ENCODE measurements at places on chromosomes 2 and 18.

DNA sequence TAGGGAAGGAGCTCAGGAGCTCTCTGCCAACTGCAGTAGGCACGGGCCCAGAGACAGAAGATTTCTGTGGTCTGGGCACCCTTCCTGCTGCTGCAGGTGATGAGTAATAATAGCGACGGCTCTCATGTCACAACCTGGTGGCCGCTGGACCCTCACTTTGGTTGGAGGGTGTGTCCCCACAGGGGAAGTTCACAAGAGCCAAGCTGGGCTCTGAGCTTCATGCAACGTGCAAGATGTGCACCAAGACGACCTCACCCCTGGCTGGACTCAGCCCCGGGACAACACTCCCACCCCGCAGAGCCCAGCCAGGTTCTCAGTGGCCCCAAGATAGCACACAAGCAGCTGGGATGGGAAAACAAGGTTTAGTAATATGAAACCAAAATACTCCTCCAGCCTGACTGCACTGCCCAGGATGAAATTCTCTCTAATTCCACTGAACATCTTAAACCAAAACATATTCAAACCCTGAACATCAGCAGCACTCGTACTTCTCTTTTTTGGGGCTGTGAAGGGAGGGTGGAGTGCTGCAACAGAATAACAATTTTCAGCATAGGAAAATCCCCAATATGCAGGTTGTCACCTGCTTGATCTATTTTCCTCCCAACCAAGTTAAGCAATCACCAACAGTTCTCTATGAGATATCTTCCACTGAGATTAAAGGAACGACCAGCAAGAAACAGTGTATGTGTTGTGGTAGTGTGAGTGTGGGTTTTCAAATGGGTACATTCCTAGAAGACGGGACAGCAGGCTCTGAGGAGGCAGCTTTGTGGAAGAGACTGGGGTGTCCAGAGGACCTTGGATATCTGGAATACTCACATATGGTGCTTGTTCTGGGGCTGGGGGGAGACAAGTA, 26.5 kb downstream of the BCL2 start:
- no peak for DNase-seq

DNA sequence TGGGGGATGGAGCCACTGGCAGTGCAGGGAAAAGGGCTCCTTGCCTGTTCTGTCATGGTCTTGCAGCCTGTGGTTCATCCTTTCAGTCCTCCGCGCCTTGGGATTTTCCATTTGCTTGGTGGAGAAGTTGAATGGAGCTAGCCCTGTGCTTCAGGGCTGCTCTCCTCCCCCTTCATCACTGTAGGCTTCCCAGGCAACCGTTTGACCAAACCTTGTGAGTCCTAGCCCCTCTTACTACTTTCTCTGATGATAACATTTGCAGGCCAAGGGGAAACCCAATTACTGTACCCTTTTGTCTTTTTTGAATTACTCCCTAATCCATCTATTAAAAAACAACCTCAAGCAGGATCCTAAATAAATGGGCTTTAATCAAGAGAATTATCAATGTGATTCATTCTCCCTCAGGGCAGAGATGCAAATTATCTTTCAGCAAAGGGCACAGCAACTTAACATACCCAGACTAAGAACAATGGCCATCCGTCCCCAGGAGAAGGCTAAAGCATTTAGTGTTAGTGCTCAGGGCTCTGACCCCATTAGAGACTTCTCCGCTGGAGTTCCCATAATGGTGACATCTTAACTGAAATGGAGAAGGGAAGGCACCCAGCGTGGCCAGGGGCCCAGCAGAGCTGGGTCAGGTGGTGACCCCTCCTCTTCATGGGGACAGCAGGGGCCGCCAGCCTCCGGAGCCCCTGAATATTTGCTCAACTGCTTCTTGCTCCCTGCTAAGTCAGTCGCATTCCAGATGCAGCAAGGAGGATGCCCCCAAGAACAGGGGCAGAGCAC, 40.7 kb downstream of the RHOB start:
- no peak for DNase-seq

GRCh38 chr2:202780514-202781021, 91.0 kb downstream of the ICA1L start:
- DNase-seq, result no peak

DNA sequence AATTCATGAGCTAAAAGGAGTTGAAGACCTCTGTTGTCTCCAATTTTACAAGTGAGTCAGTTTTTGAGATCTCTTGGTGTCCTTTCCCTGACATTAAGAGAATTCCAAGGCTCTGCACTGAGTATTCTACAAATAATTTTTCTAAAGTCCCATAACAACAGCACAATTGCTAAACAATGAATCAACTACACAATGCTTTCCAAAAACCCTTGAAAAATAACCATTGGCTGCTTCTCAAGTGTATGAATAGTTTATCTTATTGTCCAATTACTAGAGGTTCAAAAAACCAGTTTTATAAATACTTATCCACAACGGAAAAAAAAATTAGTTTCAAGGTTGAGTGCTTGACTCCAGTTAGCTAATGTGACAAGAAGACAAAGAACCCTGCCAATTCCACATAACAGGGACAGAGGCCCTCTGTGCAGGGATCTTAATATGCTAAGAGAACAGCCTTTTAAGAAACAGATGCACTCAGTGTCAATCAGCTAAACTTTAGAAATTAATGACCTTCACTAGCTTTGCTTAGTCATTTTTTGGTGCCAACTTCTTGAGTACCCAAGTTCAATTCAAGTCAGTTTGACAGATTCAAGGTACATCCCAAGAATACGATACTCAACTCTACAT, 266.6 kb upstream of the CYP26B1 start:
- no peak for DNase-seq

DNA sequence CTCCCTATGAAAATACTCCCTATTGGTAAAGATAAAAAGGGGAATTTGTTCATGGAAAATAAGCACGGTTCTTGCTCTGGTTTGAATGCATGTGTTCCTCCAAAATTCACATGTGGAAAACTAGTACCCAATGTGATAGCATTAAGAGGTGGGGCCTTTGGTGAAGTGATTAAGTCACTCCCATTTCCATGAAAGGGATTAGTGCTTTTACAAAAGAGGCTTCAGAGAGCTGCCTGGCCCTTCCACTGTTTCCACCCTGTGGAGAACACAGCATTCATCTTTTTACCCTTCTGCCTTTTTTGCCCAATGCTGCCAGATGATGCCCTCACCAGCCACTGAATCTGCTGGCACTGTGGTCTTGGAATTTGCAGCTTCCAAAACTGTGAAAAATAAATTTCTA, 666.8 kb downstream of the ARHGAP15 start:
- DNase-seq, result no peak

DNA sequence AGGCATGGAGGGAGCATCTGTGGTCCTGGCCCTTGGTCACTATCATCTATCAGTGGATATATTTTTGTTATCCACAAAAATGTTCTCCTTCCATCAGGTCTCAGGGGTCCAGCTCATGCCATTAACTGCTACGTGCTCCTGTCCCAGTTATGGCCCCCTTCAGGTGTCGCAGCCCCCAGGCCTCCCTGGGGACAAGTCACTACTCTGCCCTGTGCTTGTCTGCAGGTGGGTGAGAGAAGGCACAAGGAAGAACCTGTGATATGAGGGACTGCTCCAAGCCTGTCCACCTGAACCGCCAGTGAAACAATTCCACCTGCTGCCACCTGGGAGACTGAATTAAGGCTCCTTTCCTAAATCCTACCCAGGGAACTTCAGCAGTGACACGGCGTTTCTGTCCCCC, 229.6 kb upstream of the ID2 start:
- no peak for DNase-seq

DNA sequence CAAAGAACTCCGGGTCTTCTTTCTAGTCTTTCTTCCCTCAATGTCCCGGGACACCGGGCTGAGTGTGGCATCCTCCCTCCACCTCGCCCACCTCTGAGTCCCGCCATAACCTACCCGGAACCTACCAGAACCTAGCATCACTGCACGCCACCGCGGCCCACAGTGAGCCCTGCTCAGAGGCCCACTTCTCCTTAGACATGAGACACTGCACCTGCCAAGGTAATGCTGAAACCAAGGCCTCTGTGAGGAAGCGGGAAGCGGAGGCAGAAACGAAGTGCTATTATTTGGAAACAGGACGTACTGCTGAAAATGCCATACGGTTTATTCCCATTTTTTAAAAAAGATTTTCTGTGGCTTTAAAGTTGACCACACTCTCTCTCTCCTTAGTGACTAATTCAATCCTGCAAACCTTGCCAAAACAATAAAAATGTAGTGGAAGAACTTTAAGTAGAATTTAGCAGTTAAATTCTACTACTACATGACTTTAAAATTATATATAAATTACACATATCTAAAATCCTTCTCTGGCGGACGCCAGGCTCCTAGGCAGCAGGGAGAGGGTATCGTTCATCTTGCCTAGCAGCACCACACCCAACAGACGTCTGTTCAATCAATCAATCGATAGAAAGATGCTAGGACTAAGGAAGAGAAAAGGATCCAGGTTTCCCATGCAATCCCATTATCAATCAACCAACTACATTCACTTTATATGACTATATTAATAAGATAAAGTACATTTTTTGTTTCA, 82.0 kb downstream of the ZNF516 start:
- DNase-seq, result no peak
